ENCODE measurements at places on chromosomes 6 and 20.

GRCh38 chr6:6007366-6008088 is 802 bp upstream of the NRN1 start:
- DNase-seq: no peak

GRCh38 chr20:12592756-12593155 is 416.0 kb upstream of the SPTLC3 start:
- no peak for DNase-seq

- no peak for DNase-seq
These were observed 51.7 kb downstream of the STK35 start for GRCh38 chr20:2153326-2153725.

DNA sequence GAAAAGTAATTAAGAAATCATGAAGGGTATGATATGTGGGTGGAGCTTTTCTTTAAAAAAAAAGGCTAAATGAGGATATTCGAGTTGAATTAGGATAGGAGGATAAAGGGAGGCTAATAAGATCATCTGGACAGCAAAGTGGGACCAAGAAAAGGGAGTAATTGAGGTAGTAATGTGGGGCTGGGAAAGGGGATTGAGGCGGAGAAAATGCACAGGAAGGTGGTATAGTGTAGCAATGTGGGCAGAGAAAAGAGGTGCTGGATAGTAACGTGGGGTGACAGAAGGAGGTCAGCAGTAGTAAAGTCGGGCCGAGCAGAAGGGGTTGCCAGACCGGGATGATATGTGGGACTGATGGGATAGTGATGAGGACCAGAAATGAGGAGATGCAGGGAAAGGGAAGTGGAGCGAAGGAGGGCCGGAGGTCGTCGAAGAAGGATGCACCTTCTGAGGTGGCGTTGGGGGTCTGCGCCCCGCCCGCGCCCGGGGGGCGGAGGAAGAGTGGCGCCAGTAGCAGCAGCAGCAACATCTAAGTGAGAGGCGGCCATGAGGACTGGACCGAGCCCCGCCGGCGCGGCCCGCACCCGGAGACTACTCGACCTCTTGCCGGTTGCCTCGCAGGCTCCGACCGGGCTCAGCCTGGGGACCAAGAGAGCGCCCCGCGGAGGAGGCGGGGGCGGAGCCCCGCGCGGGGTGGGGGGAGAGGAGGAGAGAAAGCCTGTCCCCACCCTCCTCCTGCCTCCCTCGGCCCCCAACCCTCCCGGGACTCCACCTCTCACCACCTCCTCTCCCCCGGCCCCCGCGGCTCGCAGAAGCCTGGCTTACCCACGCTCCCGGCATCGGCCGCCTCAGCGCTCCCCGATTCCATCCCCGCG is 887 bp downstream of the GABBR1 start:
- DNase-seq: no peak

DNA sequence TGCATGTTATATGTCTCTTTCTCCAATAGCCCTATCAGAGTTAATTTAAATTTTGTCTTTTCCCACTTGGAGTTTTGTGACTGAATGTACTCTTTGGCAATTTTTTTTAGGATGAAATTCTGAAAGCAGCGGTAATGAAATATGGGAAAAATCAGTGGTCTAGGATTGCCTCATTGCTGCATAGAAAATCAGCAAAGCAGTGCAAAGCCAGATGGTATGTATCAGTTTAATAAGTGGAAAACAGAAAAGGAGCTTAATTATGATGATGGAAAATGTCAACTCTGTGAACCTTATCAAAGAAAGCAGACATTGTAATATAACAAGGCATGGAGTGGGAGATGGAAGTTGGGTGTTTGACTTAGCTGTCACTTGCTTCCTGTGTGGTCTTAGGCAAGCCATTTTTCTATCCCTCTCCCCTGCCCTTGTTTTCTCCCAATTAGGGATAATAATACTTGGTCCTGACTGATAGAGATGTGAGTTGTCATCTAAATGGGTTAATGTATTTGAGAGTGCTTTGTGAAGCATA is 2.7 kb downstream of the CDC5L start:
- DNase-seq: no peak

DNA sequence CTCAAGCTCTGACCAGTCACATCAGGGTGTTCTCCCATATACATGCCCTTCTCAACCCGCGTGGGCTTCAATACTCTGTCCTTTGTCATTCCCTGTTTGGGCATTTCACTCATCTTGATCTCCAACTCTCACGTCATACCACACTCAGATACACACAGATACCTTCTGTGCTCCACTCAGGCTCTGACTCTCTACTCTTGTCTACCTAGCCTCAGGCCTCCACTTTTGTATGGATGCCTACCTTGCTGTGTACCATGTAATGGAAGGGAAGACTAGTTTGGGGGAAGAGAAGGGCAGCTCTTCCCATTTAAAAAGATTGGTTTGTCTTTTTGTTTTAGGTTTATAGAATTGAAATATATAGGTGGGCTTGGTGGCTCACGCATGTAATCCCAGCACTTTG is 48.6 kb downstream of the ASXL1 start:
- no peak for DNase-seq

DNA sequence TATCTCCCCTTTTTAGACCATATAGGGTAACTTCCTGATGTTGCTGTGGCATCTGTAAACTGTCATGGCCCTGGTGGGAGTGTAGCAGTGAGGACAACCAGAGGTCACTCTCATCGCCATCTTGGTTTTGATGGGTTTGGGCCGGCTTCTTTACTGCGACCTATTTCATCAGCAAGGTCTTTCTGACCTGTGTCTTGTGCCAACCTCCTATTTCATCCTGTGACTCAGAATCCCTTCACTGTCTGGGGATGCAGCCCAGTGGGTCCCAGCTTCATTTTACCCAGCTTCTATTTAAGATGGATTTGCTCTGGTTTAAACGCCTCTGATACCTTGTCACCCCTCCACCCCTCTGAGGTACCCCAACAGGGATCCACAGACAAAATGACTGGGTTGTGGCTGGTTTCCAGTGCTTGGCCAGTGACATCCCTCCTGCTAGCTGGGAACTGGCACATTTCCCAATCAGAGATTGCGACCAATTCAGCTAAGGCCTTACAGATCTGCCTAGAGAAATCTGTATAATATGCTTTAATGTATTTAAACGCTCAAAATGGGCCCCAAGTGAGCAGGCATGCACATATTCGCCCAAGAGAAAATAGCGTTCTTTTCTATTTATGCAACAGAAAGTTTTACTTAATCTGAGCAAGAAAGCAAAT is 315.6 kb upstream of the QKI start:
- no peak for DNase-seq

- DNase-seq: no peak
These were observed 228.9 kb upstream of the JAG1 start for GRCh38 chr20:10902576-10903282.

DNA sequence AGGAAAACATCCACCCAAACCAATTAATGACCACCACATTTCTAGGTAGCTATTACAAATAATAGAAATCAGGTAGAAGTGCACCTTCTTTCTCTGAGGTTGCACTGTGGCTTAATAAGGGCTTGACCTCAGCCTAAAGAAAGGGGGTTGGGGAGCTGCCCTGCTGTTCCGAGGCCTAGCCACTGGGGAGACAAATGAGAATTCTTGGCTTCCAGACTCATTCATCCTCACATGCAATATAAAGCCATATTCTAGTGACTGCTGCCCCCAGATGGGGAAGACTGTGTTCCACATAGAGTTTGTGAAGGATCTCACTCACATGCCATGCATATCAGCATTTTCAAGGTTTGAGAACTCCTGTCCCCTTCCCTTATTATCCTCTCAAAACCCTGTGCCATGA is 22.9 kb downstream of the SAYSD1 start:
- no peak for DNase-seq

GRCh38 chr6:28867086-28867409 is 56.7 kb downstream of the TRIM27 start:
- peak; percentile 22 for DNase-seq

GRCh38 chr6:51654647-51655046 is 432.8 kb downstream of the PKHD1 start:
- DNase-seq: no peak

GRCh38 chr6:135280375-135281136 is 99.4 kb downstream of the MYB start:
- DNase-seq: no peak

DNA sequence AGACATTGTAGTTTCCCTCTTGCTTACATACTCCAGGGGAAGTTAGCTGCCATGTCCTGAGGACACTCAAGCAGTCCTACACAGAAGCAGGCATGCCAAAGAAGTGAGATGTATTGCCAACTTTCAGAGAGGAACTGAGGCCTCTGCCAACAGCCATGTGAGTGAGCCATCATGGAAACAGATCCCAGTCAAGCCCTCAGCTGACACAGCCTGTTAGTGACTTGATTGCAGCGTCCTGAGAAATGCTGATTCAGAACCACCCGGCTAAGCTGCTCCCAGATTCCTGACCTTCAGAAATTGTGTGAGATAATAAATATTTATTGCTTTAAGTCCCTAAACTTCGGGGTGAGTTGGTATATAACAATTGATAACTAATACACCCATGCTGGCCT is 38.1 kb downstream of the GSTA2 start:
- no peak for DNase-seq

- DNase-seq: no peak
These were observed 95.4 kb downstream of the RPS12 start for GRCh38 chr6:132909742-132910141.

GRCh38 chr6:137102050-137102848 is 57.5 kb upstream of the IL20RA start:
- no peak for DNase-seq

DNA sequence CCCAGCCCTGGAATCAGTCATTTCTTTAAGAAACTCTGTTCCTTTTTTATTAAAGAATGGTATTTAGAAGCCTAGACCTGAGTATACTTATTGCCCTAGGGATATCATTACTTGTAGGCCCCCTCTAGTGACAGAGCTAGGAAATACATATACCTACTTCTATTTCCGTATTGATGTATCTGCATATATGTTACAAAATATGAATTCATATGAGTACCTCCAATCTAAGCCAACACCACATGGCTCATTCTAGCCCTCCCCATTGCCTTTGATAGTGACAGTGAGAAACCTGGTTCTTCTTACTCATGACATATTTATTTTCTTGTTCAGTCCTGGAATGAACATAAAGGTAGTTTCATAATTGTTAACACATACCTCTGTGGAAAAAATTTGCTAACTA is 137.2 kb downstream of the FARS2 start:
- peak; percentile 73 for DNase-seq

- DNase-seq: no peak
These were observed 516.2 kb downstream of the PKHD1 start for GRCh38 chr6:51571168-51571567.

DNA sequence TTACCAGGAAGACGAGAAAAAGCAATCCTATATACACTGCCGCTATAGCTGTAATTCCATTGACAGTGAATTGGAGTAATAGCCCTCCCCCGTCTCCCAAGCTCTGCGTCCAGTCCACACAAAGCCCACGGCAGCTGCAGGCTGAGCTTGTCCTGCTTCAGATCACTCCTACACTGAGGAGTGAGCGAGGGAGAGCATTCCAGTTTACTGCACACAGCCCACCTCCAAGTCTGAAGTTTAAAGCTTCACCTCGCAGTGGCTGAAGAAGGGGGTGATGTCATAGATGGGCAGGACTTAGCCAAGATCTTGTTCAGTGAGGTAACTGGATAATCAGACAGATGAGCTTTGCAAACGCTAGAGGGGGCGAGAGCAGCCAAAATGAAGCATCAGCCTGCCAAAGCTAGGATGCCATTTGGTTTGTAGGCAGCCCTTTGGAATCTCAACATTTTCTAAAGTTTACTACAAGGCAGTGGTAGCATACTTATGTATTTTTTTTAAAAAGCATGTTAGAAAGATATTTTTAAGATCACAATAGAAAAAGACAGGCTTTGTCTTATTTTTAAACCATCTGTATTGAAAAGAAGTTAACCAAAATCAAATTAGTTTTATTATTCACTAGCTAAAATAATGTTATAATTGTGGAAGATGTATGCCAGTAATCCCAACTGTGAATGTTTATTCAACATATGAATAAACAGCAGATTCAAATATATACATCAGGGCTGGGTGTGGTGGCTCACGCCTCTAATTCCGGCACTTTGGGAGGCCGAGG is at the start of gene FLRT3:
Gene FLRT3 (minus strand): TSS at position 213 of the 772 bp plus-strand sequence. CDS start 10,106 bp downstream, outside the sequence.
- DNase-seq: peak; percentile 22

DNA sequence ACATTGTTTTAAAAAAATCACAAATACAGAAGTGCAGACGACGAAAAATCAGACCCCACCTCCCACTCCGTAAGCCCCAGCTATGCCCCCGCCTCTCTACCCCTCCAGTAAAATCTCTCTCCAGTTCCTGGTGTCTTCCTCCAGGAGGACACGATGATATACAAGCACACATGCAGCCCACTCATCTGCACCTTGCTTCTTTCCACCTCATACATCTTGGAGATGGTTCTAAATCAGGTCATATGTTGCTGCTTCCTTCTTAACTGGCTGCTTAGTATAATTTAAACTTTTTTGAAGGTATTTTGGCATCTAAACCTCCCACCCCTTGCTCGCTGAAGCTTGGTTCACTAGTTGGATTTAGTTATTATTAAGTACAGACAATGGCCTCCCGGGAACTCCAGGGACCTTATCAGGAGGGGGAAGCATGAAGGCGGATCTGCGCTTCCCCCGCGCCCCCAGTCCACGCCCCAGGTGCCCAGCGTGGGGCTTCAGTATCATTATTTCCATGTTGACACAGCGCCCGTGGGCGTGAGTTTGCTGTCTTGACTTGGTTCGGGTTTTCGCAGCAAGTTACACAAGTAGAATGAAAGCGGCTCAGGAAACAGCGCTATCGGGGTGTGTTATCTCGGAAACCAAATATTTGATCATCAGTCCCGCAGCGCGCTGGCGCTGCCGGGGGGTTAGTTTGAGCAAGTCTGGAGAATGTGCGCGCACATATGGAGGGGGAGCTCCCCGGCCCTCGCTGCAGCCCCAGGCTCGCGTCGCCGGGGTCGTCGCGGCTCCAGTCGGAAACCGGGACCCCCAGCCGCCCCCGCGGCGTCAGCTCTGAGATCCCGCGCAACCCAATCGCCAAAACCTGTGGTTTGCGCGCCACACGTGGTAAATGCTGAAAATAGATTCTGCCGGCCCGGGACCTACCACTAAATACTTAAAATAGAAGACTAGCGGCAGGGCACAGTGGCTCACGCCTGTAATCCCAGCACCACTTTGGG is 2.3 kb downstream of the BMP7 start:
- DNase-seq: no peak

DNA sequence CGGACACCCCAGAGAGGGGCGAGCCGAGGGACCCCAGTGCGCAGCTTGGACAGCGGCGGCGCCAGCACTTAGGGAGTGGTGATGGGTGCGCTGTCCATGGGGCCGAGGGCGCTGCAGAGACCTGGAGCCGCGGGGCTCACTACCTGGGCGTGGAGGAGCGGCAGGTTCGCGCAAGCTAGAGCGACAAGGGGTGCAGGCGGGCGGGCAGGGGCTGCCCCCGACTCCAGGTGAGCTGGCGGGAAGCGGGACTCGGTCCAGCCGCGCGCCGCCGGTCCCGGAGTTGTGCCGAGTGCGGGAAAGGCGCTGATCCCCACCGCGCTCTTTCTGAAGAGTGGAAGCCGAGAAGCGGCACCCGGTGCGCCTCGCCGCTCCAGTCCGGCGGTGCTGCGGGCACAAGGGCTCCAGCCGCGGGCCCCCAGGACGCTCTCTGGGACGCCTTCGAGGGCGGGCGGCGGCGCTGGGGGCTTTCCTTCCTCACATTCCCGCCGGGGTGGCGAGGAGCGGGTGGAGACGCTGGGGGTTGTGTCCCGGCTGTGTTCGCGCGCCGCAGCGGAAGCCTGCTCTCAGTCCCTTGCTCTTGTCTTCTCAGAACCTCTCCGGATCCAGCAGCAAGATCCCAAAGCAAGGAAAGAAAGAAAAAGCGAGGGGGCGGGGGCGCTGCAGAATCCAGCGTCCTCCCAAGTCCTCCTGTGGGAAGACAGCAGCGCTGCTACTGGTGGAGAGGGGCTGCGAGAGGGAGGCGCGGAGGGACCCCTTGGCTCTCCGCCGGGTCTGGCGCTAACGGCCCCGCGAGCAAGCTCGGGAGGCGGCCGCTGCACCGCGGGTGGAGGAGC is at the start of gene B3GAT2:
Gene B3GAT2 (minus strand): TSS at position 610 of the 833 bp plus-strand sequence. CDS start 631 bp downstream, outside the sequence.
- no peak for DNase-seq
